ENCODE measurements at places on chromosomes 7 and 10.

DNA sequence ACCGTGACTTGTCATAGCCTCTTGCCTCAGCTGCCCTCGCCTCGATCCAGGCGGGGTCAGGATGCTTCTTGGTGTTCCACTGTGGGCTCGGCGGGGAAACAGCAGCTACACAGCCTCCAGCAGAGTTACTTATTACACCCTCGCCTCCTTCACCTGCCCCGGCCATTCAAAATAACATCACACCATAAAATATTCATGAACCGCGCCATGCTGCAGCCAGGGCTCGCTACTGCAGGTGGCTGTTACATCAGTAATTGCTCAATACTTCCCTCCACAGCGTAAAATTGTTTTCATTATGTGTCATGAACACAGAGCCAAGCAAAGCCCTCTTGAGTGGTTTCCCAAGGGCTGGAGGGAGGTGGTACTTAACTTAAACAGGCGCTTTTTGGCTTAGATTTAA lies 241.5 kb upstream of the SP8 start:
- DNase-seq = no peak

GRCh38 chr7:147089051-147089461 lies 972.5 kb downstream of the CNTNAP2 start:
- DNase-seq = no peak

DNA sequence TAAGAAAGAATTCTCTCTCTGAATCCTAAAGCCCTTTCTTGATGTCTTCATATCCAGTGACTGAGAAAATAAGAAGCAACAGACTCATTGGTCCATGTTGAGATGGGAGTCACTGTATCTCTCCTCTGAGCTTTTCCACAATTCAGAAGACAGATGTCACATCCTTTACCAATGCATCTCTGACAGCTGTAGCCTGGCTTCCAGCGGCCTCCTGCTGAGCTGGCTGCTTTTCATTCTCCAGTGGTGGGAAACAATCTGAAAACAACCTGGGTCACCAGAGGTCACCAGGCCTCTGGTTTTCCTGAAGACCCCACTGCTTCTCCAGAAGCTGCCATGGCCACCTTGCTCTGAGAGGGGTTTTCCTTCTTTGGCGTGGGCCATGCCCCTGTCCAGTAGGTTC lies 18.3 kb upstream of the RPA3 start:
- DNase-seq = no peak

- DNase-seq = no peak
Measured at GRCh38 chr10:22544325-22545068, 169.9 kb downstream of the PIP4K2A start.

- DNase-seq = peak; percentile 18
Measured at GRCh38 chr7:12111422-12112405, 99.4 kb upstream of the TMEM106B start.

DNA sequence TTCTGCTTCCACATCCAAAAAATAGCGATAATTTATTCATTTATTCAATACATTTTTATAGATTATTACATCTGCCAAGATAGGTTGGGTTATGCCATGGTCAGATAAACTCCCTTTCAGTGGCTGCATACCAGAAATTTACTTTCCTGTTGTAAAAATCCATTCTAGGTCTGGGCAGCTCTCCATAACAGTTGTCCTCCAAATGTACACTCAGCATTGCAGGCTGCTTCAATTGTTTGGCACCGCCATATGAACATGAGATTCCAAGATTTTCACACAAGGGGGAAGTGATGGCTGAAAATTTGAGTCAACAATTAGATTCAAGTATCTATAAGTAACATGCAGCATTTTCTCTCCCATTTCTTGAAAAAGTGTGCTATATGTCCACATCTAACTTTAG lies 568.7 kb downstream of the ETV1 start:
- no peak for DNase-seq

DNA sequence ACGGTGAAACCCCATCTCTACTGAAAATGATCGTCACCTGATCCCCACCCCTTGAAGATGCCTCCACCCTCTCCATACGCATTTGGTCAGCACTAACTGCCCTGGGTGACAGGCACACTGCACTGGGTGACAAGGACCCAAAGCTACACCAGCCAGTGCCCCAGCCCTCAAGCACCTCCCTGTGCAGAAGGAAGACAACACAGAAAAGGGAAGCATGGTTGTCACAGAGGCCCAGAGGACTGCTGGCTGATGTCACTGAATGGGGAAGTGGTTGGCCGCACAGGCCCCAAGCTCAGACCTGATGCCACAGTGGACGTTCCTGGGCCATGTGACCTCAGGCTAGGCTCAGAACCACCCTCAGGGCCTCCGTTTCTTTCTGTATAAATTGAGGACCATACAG lies 4.2 kb upstream of the PILRA start:
- no peak for DNase-seq

- DNase-seq = no peak
Measured at GRCh38 chr7:4939971-4940728, 18.8 kb downstream of the MMD2 start.

DNA sequence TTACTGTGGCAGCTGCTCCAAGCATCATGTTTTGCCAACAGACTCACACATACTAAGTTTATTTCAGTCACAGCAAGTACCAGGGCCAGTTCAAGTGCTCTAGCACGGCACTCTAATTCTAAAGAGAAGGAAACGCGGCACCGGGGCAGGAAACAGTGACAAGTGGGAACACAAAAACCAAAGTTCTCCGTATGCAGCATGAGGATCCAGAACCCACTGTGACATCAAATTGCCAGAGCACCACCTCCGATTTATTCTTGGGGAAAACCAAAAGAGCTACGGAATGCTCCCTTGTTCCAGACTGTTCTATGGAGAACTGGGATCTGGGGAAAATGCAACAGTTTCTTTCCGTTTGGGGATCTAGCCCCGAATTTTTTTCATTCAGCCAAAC lies 448 bp upstream of the PTER start:
- peak; percentile 20 for DNase-seq

DNA sequence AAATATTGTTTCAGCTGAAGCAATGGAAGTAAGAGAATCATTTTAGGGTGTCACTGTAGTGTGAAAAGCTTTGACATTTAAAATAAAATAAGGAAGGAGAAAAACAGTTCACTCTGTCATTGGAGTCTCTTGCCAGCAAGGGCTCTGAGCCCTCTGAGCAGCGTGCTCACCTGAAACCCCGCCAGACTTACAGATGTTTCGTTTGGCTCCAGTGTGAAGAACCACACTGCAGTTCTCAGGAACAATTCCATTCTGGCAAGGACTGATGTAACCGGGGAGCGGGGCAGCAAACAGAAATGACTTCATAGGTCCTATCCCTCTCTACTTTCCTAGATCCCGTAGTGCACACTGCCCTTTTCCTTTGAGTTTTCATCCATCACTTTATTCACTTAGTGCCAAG lies 164.3 kb downstream of the CELF2 start:
- DNase-seq = no peak

GRCh38 chr10:119542988-119543813 lies 682 bp upstream of the RGS10 start:
- peak; percentile 72 for DNase-seq

GRCh38 chr10:93515071-93516005 lies 18.9 kb downstream of the CEP55 start:
- no peak for DNase-seq

DNA sequence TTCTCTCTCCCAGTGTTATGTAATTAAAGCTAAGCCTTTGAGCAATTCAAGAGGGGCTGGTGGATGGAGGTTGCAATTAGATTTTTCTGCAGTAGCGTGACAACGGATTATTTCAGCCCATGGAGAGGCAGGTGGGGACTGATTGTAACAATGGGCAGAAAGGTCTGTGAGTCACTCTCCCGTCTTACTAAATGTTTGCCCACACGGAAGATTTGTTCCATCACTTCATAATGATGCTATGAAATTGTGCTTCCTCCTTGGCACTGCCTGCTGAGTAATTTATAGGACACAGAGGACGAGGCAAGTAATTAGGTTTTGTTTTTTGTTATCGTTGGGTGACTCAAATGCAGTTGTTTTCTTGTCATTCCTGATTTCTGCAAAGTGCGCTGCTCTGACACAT lies 594.5 kb upstream of the DPP6 start:
- DNase-seq = no peak
